T follicular helper cell (primary cell): ENCODE measurements at places on chromosomes 5 and 9.

DNA sequence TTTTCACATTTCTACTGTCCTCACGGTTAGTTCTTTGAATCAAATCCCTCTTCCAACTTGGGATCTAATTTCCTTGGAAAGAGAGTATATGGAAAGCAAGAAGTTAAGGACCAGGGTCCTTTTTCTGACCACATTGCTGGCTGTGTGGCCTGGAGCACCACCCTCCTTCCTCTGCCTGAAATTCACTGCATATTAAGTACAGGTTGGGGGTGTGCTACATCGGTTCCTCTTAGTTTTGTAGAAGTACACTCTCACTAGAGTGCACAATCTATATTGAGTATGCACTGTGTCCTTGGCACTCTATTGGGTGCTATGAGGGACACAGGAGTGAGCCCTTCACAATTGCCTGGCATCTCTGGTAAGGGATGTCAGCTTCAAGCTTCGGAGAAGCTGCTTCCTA lies 53.8 kb upstream of the KLF9 start:
- no peak for DNase-seq

GRCh38 chr5:150534811-150535210 lies 26.9 kb downstream of the NDST1 start:
- no peak for DNase-seq

GRCh38 chr5:79503794-79504495 lies 10.0 kb downstream of the HOMER1 start:
- no peak for DNase-seq

- DNase-seq, result no peak
These were observed 52.3 kb downstream of the NLN start for GRCh38 chr5:65774346-65774745.

DNA sequence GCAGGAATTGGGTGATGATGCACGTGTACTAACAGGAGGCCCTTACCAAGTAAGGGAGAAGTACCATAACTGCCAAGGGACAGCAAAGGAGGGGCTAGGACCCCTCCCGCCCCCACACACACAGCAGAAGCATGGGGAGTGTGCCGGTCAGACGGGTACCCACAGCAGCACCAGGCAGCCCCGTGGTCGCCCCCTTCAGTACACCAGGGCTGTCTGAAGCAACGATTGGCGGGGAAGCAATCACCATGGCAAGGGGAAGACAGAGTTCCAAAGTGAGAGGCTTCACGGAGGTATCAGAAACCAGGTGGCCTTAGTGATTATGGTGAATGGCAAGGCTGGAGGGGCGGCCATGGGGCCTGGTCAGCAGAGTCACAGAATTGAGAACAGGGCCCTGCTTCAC lies 72.2 kb downstream of the CAMSAP1 start:
- no peak for DNase-seq

DNA sequence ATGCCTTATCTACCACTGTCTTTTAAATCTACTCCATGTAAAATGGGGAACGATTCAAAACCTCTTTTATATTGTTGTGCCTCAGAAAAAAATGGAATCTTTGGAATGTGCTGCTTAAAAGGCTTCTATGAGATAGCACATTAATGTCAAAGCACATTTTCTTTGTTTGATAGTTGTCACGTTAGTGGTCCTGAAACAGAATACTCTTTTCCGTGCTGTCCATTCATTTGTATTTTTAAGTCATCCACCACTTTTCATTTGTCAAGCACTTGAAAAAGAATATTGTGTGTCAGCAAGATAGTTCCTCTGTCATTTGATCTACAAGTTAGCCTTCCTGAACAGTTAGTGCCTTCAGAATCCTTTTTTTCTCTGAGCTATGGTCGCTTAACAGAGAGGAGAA lies 246.9 kb downstream of the MAST4 start:
- DNase-seq, result no peak

- no peak for DNase-seq
These were observed 41.1 kb upstream of the ACOT12 start for GRCh38 chr5:81435023-81435422.

DNA sequence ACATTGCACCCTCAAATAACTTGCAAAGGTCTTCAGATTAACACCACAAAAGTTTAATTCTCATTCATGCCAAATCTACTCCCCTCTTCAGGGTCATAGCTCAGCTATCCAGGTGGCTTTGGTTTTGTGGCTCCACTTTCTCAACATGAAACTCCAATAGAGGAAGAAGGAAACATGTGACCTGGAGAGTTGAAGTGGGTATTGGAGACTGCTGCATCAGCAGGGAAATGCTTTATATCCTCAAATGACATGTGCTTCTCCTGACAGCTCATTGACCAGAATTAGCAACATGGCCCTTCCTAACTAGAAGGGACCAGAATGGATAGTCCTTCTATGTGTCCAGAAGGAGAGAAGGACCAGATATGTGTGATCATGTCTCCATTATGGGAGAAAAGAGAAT lies 73.6 kb downstream of the TLR4 start:
- no peak for DNase-seq

DNA sequence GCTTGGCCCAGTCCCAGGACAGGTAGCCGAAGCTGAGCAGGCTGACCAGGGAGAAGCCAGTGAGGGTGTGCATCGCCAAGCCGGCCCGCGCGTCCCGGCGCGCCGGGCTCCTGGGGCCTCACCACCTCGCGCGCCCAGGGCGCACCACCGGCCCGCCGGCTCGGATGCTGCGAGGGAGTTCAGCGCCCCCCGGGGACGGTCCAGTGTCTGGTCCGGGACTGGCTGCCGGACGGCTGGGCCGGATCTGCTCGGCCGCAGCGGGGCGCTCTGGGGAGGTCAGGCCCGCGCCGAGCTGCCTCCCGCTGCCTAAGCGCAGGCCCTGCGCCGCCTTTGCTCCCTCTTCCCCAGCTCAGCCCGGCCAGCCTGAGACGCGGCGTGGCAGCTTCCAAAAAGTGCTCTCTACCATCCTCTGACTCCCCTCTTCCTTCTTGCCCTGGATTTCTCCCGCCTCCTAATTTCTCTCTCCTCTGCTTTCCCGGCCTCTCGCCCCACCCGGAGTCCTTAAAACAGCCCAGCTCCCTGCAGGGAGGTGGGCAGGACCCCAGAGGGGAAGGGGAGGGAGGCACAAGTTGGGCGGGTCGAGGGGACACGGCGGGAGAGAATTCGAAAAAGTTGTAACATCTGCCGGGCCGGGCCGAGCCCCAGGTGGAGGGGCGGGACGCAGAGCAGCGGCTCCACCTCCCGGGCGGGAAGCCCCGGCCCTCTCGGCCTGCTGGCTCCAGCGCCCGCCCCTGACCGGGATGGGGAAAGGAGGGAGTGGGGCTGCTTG lies at the start of gene ARSI:
ARSI (minus strand) TSS at position 605 of the 769 bp plus-strand sequence; CDS start at position 73, 532 bp downstream.
- DNase-seq, result no peak

DNA sequence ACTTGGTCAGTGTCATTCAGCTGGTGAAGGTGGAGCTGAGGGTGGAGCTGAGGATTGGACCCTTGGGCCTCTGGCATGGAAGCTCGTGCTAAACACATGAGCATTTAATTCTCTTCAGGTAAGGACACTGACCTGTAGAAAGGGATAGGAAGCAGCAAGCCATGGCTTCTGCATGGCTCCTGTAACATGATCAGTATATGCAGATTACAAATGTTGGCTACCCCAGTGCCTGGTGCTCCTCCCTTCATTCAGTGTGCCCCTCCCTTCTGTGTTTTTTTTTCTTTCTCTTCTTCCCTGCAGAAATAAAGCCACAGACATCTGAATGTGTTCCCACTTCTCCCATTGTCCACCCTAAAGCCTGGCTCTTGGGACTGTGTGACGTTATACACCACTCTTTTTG lies 52.9 kb downstream of the ARHGAP26 start:
- no peak for DNase-seq

- DNase-seq, result no peak
These were observed 55.5 kb upstream of the MEF2C start for GRCh38 chr5:88938488-88938887.

DNA sequence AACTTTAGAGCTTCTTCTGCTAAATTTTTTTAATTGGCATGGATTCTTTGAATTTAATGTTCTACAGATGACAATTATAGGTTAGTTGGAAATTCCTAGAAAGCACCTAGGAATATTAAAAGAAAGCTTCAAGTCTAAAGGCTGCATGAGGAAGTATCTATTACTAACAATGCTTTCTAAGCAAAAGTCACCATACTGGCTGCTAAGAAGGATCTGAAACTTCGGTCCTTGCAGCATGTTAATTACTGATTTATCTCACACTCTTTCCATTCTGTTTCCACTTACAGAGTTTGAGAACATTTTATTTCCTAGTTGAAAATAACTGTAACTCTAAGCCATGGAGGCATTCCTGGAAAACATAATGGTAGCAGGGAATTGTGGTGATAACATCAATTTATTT lies 8.4 kb downstream of the SEMA6A start:
- no peak for DNase-seq

DNA sequence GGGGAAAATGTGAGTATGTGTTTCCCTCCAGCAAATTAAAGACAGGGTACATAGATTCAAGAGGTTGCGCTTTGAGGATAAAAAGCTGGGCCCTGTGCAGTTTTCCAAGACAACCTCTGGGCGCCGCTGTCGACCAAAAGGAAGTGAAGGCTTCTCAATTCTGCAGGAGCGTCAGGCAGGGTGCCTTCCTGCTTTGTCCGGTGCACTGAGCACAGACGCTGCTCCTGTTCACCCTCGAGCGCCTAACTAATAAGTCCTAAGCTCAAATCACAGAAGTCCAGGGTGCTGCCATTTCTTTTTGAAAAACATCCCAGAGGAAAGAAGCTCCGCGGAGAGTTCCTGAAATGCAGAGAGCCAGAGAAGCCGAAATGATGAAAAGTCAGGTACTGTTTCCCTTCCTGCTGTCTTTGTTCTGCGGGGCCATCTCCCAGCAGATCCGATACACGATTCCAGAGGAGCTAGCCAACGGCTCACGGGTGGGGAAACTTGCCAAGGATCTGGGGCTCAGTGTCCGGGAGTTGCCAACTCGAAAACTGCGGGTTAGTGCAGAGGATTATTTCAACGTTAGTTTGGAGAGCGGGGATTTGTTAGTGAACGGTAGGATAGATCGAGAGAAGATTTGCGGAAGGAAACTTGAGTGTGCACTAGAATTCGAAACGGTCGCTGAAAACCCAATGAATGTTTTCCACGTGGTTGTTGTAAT lies at the start of gene PCDHGB1:
PCDHGB1 (plus strand) TSS at position 183 of the 703 bp plus-strand sequence; CDS start at position 345, 162 bp downstream.
- DNase-seq, result no peak

GRCh38 chr5:157820593-157821252 lies 38.2 kb downstream of the CLINT1 start:
- no peak for DNase-seq

DNA sequence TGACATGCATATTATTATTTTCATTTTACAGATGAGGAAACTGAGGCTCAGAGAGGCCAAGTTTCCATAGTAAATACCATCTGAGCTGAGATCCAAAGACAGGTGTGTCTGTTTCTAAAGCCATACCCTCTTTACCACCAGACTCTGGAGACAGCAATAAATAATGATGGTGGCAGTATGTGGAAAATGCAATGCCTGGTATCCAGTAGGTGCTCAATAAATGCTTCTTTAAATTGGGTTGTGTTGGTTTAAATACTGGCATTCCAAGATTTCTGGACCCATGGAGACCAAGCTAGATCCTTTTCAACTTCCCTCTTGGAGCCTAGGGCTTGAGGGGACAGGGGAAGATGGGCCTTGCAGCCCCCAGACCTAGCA lies 221.3 kb upstream of the MSX2 start:
- no peak for DNase-seq

- DNase-seq, result no peak
These were observed 368.2 kb upstream of the PDE4D start for GRCh38 chr5:60261732-60262131.

- DNase-seq, result no peak
These were observed 5.5 kb upstream of the FIBCD1 start for GRCh38 chr9:130944510-130945058.

DNA sequence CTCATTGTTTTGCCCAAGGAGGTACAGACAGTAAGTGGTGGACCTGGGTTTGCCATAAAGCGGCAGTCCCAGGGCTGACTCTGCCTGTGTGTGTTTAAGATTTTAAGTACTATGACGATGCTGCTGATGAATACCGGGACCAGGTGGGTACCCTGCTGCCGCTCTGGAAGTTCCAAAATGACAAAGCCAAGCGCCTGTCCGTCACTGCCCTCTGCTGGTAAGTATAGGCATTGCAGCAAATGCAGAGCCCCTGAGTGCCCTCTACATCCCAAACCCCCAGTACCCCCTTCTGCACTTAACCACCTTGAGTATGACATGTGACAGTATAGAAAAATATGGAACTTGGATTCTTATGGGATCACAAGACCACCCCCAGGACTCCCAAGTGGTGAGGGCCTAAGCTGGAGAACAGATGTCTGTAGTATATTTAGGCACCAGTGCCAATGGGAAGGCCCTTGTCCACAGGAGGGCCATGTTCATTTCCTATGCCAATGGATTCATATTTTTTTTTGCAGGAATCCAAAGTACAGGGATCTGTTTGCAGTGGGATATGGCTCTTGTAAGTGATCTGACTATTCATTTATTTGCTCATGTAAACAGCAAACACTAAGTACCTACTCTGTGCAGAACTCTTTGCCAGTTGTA lies 22.0 kb downstream of the ENHO start:
- peak; percentile 54 for DNase-seq

GRCh38 chr5:99169309-99169708 lies 240.5 kb upstream of the CHD1 start:
- DNase-seq, result no peak

- DNase-seq, result no peak
These were observed 3.2 kb upstream of the IRX2 start for GRCh38 chr5:2754581-2755075.

DNA sequence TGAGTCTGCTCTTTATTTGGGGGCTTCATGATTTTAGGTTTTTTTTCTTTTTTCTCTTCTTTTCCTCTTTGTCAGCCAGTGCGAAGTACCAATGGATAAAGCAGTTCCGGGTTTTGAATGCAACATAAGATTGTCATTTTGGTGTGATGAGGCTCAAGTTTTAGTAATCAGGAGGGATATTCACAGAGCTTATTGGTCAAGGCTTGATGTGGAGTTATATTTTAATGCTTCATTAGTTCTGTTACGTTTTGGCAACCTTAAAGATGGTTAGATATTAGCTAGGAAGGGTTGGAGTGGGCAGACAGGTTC lies 1.4 kb downstream of the PIK3R1 start:
- no peak for DNase-seq

- DNase-seq, result no peak
These were observed 34.6 kb downstream of the RXRA start for GRCh38 chr9:134360897-134361296.

- DNase-seq, result no peak
These were observed 152.7 kb upstream of the MVB12B start for GRCh38 chr9:126173929-126174328.

- no peak for DNase-seq
These were observed 60.3 kb upstream of the TRIM32 start for GRCh38 chr9:116626762-116627161.

DNA sequence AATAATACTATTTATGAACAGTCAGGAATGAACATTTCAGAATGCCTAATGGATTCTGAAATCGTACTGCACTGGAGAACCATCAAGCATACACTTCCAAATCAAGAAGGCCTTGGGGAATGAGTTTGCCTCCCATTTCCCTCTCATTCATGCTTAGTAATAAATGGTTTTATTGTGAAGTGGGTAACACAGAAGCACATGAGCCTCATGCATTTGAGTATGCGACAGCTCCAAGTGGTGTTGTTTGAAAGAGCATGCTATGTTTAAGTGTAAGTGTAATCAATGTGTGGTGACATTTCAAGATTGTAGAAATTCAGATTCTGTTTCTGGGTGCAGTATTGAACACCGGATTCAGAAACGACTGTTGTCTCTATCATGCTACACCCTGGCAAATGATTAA lies 60.0 kb downstream of the SGCD start:
- DNase-seq, result no peak
